ENCODE measurements at places on chromosomes 2 and 18.

DNA sequence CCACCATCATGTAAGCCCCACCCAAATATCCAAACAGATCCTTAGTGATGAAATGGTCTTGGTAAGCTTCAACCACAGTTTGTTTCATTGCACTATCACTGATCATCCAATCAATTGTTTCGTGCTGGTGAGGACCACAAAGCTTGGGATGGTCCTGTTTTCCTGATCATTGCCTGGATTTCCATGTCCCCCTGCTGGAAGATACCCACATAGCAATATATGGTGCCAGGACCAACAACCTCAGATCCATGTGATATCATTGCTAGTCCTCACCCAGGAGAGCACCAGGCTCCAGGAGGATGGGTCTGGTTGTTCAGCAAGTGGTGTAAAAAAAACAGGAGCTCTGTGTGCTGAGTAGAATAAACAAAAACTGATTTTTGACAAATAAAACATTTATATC lies 206.5 kb upstream of the SH3BP4 start:
- DNase-seq: no peak

- DNase-seq: no peak
Measured at GRCh38 chr2:125652280-125652679, 1003.7 kb upstream of the GYPC start.

GRCh38 chr2:105393373-105394055 lies 5.3 kb downstream of the FHL2 start:
- DNase-seq: no peak

GRCh38 chr2:68385907-68386287 lies 20.8 kb downstream of the PLEK start:
- no peak for DNase-seq

- no peak for DNase-seq
Measured at GRCh38 chr2:30464544-30465170, 17.6 kb downstream of the LCLAT1 start.

- no peak for DNase-seq
Measured at GRCh38 chr2:236105955-236106607, 62.1 kb downstream of the GBX2 start.

DNA sequence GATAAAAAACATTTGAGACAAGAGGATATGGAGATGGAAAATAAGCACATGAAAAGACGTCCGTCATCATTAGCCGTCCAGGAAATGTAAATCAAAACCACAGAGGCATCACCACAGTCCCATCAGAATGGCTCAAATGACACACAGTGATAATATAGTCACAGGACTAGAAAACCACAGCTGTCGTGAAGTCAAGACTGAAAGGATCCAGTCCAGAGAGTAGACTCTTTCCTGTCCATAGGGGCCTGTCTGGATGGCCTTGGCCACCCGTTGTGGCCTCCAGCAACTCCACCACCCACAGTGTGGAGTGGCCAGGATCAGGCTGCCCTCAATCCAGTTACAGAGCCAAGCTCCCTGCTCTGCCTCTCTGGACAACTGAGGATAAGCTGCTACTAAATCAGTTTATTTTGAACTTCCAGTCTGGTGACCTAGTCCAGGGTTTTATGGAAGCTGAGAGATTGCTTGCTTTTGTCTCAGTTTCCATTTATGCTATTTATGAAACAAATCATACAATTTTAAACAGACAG lies 60.4 kb downstream of the RHOB start:
- DNase-seq: no peak

DNA sequence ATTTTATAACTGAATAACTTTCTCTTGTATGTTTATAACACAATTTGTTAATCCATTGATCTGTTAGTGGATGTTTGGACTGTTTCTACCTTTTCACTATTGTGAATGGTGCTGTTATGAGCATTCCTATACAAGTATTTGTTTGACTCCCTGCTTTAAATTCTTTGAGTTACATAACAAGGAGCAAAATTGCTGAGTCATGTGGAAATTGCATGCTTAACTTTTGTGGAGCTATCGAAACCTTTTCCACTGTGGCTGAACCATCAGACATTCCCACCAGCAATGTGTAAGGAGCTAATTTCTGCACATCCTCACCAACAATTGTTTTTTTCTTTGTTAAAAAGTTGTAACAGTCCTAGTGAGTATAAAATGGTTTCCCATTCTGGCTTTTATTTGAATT lies 415.5 kb downstream of the CBLN2 start:
- no peak for DNase-seq

- no peak for DNase-seq
Measured at GRCh38 chr2:195575016-195575415, 82.0 kb upstream of the SLC39A10 start.

- no peak for DNase-seq
Measured at GRCh38 chr2:9207641-9208311, 1.2 kb downstream of the ASAP2 start.
